Calu3 (cell line): ENCODE measurements at places on chromosomes 16 and 17. TPM values are rescaled to one million over a fixed set of nuclear protein-coding genes. Genes with fewer than 3 reads are reported as not detected.
A peak's percentile ranks its signal among the peaks of the same experiment; 100 is the strongest.

Gene TM4SF5
- 0.54 and 0.56 TPM in 2 replicates for total RNA-seq

Gene ESRP2
- total RNA-seq: 100 and 103 TPM in 2 replicates

Gene IL17C
- not detected in 2 replicates for total RNA-seq

Gene MARVELD3
- 38.4 and 40.1 TPM in 2 replicates for total RNA-seq

Gene SYT17
- 10.6 and 16.6 TPM in 2 replicates for total RNA-seq

Gene KRT31
- total RNA-seq: not detected in 2 replicates

DNA sequence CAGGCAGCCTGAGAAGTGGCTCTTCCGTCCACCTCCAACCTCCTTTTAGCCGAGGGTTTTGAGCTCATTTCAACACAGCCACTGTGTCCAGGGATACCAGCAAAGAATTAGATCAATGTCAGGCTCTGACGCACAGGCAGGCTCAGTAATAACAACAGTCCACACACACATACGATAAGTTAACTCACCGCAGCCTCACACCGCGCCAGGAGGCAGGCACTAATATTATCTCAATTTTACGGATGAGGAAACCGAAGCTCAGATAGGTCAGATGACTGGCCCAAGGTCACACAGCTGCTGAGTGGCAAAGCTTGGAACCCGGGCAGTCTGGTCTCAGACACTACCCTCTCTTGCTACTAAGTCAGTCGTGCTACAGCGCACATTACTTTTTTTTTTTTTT lies 22.9 kb downstream of the ABR start:
- H3K4me1 ChIP-seq: no peaks in the 10 kb centered on the region
- no peaks in the 10 kb centered on the region for H3K36me3 ChIP-seq
- DNase-seq: no peak
- no peak overlapping the region for H3K27ac ChIP-seq
- no peaks in the 10 kb centered on the region for H3K27me3 ChIP-seq
- no peak overlapping the region for H3K4me3 ChIP-seq

- H3K4me1 ChIP-seq: no peaks in the 10 kb centered on the region
- H3K27ac ChIP-seq: no peak overlapping the region
Measured at GRCh38 chr17:65634533-65634932, 73.1 kb upstream of the AXIN2 start.

DNA sequence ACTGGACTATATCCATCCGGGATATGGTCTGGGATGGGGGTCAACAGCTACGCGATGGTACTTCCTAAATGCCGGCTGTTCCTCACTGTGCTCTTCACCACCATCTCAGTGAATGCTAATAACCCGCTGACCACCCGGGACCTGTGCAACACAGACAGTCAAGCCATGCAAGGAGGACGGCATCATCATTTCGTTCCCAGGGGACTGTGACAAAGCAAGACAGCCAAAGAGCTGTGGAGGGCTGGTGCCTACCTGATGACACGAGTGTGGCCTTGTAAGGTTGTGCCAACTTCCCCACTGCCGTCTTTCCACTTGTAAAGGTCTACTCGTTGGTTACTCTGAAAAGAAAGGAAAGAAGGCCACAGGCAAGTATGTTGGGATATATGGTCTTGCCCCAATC lies 33.7 kb downstream of the WDR59 start:
- H3K4me1 ChIP-seq: no peaks in the 10 kb centered on the region
- H3K27ac ChIP-seq: no peak overlapping the region
- H3K4me3 ChIP-seq: no peak overlapping the region
- no peak for DNase-seq

GRCh38 chr17:53891726-53892125 lies 69.0 kb downstream of the KIF2B start:
- no peak overlapping the region for H3K27ac ChIP-seq
- H3K36me3 ChIP-seq: no peaks in the 10 kb centered on the region
- no peaks in the 10 kb centered on the region for H3K4me1 ChIP-seq
- no peaks in the 10 kb centered on the region for H3K27me3 ChIP-seq
- no peak for DNase-seq

DNA sequence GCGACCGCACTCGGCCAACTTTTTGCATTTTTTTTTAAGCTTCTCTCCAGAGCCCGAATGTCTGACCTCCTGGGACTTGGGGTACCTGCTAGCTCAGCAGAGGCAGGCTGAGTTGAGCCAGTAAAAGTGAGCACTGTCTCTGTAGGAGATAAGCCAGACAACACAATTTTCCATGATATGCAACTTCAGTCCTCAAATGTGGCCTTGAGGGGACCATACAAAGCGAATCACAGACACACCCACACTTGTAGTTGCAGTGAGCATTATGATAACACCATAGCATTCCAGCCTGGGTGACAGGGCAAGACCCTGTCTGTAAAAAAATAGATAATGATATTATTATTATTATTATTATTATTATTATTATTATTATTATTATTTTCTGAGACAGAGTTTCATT lies 2.6 kb downstream of the DPEP2 start:
- H3K4me3 ChIP-seq: no peak overlapping the region
- peaks cover 6% of the 10 kb centered on the region for H3K4me1 ChIP-seq
- DNase-seq: no peak
- peaks cover 12% of the 10 kb centered on the region for H3K27me3 ChIP-seq
- H3K27ac ChIP-seq: no peak overlapping the region
- no peaks in the 10 kb centered on the region for H3K36me3 ChIP-seq

DNA sequence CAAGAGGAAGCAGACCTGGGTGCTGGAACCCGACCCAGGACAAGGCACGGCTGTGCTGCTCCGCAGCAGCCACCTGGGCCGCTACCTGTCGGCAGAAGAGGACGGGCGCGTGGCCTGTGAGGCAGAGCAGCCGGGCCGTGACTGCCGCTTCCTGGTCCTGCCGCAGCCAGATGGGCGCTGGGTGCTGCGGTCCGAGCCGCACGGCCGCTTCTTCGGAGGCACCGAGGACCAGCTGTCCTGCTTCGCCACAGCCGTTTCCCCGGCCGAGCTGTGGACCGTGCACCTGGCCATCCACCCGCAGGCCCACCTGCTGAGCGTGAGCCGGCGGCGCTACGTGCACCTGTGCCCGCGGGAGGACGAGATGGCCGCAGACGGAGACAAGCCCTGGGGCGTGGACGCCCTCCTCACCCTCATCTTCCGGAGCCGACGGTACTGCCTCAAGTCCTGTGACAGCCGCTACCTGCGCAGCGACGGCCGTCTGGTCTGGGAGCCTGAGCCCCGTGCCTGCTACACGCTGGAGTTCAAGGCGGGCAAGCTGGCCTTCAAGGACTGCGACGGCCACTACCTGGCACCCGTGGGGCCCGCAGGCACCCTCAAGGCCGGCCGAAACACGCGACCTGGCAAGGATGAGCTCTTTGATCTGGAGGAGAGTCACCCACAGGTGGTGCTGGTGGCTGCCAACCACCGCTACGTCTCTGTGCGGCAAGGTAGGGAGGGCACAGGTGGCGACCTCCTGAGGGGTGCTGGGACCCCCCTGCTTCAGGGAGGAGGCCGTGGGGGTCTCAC lies 667 bp downstream of the FSCN2 start:
- H3K27ac ChIP-seq: no peak overlapping the region
- no peak for DNase-seq
- peaks cover 50% of the 10 kb centered on the region for H3K27me3 ChIP-seq
- no peak overlapping the region for H3K4me3 ChIP-seq
- H3K36me3 ChIP-seq: peaks cover 27% of the 10 kb centered on the region

DNA sequence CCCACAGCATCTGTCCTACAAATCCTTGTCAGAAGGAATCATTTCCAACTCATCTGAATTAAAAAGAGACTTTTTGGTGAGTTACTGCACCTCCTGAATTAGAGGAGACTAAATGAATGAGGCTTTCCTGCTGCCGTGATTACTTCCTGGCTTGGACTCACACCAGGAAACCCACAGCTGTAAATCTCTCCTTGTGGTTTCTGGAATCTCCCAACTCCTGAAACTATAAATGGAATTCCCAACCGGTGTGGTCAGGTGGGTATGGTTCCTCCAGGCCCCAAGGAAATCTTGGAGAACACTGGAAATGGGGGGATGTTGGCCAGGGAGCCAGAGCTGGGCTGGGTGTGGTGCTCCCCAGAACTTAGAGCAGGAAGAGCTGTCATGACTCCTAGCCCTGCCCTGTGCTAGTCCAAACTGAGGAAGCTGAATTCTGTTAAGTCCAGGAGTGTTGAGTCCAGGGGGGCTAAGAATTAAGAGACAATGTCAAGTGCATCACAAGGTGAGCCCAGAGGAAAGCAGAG lies 216.4 kb downstream of the GSG1L start:
- H3K4me1 ChIP-seq: no peaks in the 10 kb centered on the region
- no peak for DNase-seq
- peaks cover 88% of the 10 kb centered on the region for H3K27me3 ChIP-seq
- H3K36me3 ChIP-seq: no peaks in the 10 kb centered on the region
- no peak overlapping the region for H3K4me3 ChIP-seq

DNA sequence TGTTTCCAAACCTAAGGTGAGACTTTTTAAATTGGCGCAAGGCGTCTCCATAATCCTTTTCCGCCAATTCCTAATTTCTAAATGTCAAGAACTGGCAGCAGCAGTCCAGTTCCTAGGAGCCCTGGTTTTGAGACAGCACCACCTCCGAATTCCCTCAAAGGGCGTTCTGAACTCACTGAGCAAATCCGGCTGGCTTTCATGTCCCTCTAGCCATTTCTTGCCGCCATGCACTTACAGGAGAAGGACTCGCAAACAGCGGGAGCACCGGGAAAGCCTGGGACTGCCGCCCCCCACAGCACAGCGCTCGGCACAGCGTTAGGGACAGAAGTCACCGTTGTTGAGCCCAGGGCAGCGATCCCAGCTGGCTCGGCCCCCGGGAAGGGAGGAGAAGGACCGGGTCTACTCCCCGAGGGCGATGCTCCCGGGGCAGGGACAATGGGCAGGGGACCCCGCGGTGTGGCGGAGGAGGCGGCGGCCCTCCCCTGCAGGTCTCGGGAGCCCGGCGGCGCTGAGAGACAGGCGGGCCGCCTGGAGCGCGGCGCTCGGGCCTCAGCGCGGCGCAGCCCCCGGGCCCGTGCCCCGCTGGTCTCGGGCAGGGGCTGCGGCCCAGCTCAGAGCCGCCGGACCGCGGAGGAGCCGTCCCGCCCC lies 545 bp downstream of the ARHGAP17 start:
- peaks cover 25% of the 10 kb centered on the region for H3K4me1 ChIP-seq
- peak overlapping the region; percentile 92 for H3K4me3 ChIP-seq
- H3K27ac ChIP-seq: peak overlapping the region; percentile 87
- H3K27me3 ChIP-seq: no peaks in the 10 kb centered on the region
- H3K36me3 ChIP-seq: peaks cover 24% of the 10 kb centered on the region
- peak; percentile 56 for DNase-seq

- no peak for DNase-seq
- no peaks in the 10 kb centered on the region for H3K36me3 ChIP-seq
- H3K27me3 ChIP-seq: peaks cover 93% of the 10 kb centered on the region
Measured at GRCh38 chr16:66258916-66259845, 107.3 kb upstream of the CDH5 start.

- H3K4me1 ChIP-seq: no peaks in the 10 kb centered on the region
- H3K27ac ChIP-seq: no peak overlapping the region
- no peak for DNase-seq
- H3K4me3 ChIP-seq: no peak overlapping the region
- peaks cover 16% of the 10 kb centered on the region for H3K27me3 ChIP-seq
Measured at GRCh38 chr16:80946481-80946880, 60.2 kb downstream of the CMC2 start.

- H3K36me3 ChIP-seq: peaks cover 21% of the 10 kb centered on the region
- peak; percentile 82 for DNase-seq
- peaks cover 31% of the 10 kb centered on the region for H3K4me1 ChIP-seq
Measured at GRCh38 chr16:68921637-68922036, 78.3 kb downstream of the TANGO6 start.

DNA sequence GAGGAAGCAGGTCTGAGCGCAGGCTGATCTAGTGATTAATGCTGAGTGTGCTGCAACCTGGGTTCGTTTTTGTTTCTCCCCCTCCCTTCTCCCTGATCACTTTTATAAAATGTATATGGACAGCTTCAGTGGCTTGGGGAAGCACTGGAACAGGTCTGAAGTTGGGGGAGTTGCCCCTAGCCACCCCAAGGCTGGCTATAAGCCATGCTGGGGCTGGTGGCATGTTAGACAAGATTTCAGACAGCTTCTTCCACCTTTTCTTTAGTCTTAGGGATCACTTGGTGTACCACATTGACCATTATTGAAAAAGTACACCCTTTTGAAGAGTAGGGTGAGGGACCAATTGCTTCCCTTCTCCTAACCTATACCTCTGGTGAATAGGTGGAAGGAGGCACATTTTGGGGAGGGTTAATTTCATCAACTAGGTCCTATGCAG lies 3.8 kb upstream of the VAC14 start:
- peaks cover 9% of the 10 kb centered on the region for H3K4me1 ChIP-seq
- no peak for DNase-seq
- no peak overlapping the region for H3K27ac ChIP-seq
- peaks cover 60% of the 10 kb centered on the region for H3K27me3 ChIP-seq
- H3K36me3 ChIP-seq: peaks cover 17% of the 10 kb centered on the region

DNA sequence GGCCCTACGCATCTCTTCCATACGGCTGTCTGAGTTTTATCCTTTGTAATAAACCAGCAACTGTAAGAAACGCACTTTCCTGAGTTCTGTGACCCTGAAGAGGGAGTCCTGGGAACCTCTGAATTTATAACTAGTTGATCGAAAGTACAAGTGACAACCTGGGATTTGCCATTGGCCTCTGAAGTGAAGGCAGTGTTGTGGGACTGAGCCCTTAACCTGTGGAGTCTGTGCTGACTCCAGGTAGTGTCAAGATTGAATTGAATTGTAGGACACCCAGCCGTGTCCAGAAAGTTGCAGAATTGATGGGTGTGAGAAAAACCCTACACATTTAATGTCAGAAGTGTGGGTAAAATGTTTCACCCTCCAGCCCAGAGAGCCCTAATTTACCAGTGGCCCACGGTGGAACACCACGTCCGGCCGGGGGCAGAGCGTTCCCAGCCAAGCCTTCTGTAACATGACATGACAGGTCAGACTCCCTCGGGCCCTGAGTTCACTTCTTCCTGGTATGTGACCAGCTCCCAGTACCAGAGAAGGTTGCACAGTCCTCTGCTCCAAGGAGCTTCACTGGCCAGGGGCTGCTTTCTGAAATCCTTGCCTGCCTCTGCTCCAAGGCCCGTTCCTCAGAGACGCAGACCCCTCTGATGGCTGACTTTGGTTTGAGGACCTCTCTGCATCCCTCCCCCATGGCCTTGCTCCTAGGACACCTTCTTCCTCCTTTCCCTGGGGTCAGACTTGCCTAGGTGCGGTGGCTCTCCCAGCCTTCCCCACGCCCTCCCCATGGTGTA lies 1.5 kb downstream of the GAA start:
- no peak for DNase-seq
- H3K36me3 ChIP-seq: peaks cover 17% of the 10 kb centered on the region
- no peak overlapping the region for H3K27ac ChIP-seq
- H3K27me3 ChIP-seq: peaks cover 5% of the 10 kb centered on the region
- peaks cover 13% of the 10 kb centered on the region for H3K4me1 ChIP-seq
- H3K4me3 ChIP-seq: peak overlapping the region; percentile 81
